ENCODE measurements at places on chromosomes 3 and 15.

GRCh38 chr3:67635257-67635656 is 19.2 kb downstream of the SUCLG2 start:
- H3K4me1 ChIP-seq = peaks cover 13% of the 10 kb centered on the region
- no peak overlapping the region for H3K27ac ChIP-seq
- no peak overlapping the region for H3K4me3 ChIP-seq
- no peak for DNase-seq
- peaks cover 4% of the 10 kb centered on the region for H3K36me3 ChIP-seq

GRCh38 chr15:34719695-34720094 is 35.1 kb downstream of the GJD2 start:
- no peaks in the 10 kb centered on the region for H3K27me3 ChIP-seq
- peaks cover 8% of the 10 kb centered on the region for H3K4me1 ChIP-seq
- DNase-seq = no peak
- H3K4me3 ChIP-seq = no peak overlapping the region

- no peaks in the 10 kb centered on the region for H3K4me1 ChIP-seq
- no peak overlapping the region for H3K27ac ChIP-seq
- no peak overlapping the region for H3K4me3 ChIP-seq
- H3K27me3 ChIP-seq = no peaks in the 10 kb centered on the region
- H3K36me3 ChIP-seq = no peaks in the 10 kb centered on the region
- DNase-seq = no peak
Observed at GRCh38 chr3:134106580-134106979, 76.9 kb upstream of the SLCO2A1 start.

DNA sequence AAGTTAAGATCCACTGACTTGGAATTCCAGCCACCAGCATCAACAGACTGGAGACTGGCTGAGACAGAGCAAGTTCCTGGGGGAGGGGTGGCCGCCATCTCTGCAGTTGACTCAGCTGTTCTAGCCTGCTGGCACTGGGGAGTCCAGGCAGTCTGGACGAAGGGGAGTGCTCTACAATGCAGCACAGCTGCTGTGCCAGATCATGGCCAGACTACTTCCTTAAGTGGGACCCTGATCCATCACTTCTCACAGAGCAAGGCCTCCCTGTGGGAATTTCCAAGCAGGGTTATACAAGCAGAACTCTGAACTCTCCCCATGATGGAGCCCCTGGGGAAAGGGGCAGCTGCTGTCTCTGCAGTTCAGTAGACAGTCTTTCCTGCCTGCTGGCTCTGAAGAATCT is 35.2 kb downstream of the PYGO1 start:
- no peaks in the 10 kb centered on the region for H3K27me3 ChIP-seq
- no peak for DNase-seq
- H3K36me3 ChIP-seq = no peaks in the 10 kb centered on the region
- H3K4me1 ChIP-seq = peaks cover 8% of the 10 kb centered on the region
- no peak overlapping the region for H3K27ac ChIP-seq

DNA sequence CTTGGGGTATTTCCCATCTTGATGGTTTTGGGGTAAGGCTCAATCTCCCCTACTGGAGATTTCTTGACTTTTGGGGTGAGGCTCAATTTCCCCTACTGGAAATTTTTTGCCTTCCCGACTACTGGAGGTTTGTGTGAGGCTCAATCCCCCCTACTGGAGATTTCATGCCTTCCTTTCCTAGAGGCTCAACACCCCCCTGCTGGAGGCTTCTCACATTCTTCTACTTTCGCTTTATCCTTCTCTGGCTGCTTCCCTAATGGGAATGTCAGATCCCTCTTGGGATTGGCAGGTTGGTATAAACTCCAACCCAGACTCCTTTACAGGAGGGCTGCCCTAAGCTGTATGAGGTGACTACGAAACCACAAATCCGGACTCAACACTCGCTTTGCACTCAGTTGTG is 49.2 kb downstream of the KATNBL1 start:
- no peaks in the 10 kb centered on the region for H3K4me1 ChIP-seq
- H3K27ac ChIP-seq = no peak overlapping the region
- peaks cover 62% of the 10 kb centered on the region for H3K36me3 ChIP-seq

GRCh38 chr3:176855213-176855612 is 342.1 kb downstream of the TBL1XR1 start:
- H3K27ac ChIP-seq = no peak overlapping the region
- DNase-seq = no peak
- no peaks in the 10 kb centered on the region for H3K27me3 ChIP-seq

DNA sequence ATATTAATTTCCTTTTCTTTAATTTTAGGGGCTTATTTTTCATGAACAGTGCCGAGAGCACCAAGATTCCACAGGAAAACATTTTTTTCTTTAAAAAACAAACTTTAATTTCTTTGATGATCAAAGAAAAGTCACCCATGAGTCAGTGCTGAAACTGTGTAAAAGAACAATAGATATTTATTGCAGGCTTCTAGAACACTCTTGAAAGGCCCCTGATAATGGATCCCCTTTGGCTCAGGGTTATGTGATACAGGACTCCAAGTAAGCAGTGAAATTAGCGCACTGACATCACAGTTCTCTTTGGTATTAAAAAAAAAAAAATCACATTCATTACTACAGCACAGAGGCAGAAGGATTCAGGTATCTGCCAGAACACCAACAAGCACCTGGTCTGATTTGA is 66.1 kb upstream of the MYZAP start:
- no peak for DNase-seq
- H3K4me1 ChIP-seq = peaks cover 10% of the 10 kb centered on the region
- no peak overlapping the region for H3K4me3 ChIP-seq
- no peaks in the 10 kb centered on the region for H3K36me3 ChIP-seq
- H3K27me3 ChIP-seq = no peaks in the 10 kb centered on the region

DNA sequence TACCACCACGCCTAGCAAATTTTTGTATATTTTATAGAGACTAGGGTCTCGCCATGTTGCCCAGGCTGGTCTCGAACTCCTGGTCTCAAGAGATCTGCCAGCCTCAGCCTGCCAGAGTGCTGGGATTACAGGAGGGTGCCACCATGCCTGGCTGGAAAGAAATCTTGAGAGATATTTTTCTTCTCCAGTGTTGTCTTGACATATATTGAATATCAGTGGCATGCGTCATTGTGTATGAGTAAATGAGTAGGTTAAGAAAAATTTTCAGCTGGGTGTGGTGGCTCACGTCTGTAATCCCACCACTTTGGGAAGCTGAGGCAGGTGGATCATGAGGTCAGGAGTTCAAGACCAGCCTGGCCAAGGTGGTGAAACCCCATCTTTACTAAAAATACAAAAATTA is 3.5 kb upstream of the PIF1 start:
- H3K4me1 ChIP-seq = peaks cover 10% of the 10 kb centered on the region
- H3K4me3 ChIP-seq = no peak overlapping the region
- H3K36me3 ChIP-seq = no peaks in the 10 kb centered on the region
- H3K27ac ChIP-seq = no peak overlapping the region
- no peak for DNase-seq
- no peaks in the 10 kb centered on the region for H3K27me3 ChIP-seq

GRCh38 chr3:126440709-126440995 is 35.0 kb downstream of the ZXDC start:
- no peak overlapping the region for H3K4me3 ChIP-seq
- peaks cover 78% of the 10 kb centered on the region for H3K36me3 ChIP-seq
- H3K27me3 ChIP-seq = no peaks in the 10 kb centered on the region
- H3K4me1 ChIP-seq = no peaks in the 10 kb centered on the region

GRCh38 chr3:72120806-72121778 is 336.1 kb upstream of the PROK2 start:
- DNase-seq = no peak
- H3K27ac ChIP-seq = no peak overlapping the region
- no peaks in the 10 kb centered on the region for H3K36me3 ChIP-seq
- no peaks in the 10 kb centered on the region for H3K4me1 ChIP-seq
- no peaks in the 10 kb centered on the region for H3K27me3 ChIP-seq
- no peak overlapping the region for H3K4me3 ChIP-seq

- no peaks in the 10 kb centered on the region for H3K36me3 ChIP-seq
- no peaks in the 10 kb centered on the region for H3K4me1 ChIP-seq
- DNase-seq = no peak
- no peaks in the 10 kb centered on the region for H3K27me3 ChIP-seq
- no peak overlapping the region for H3K27ac ChIP-seq
Observed at GRCh38 chr15:57873564-57874209, 167.2 kb downstream of the POLR2M start.

GRCh38 chr3:25564075-25564474 is 100.6 kb downstream of the TOP2B start:
- no peak overlapping the region for H3K4me3 ChIP-seq
- DNase-seq = no peak
- H3K27me3 ChIP-seq = no peaks in the 10 kb centered on the region
- no peak overlapping the region for H3K27ac ChIP-seq
- H3K4me1 ChIP-seq = no peaks in the 10 kb centered on the region

- no peak for DNase-seq
- H3K4me3 ChIP-seq = no peak overlapping the region
- H3K36me3 ChIP-seq = no peaks in the 10 kb centered on the region
Observed at GRCh38 chr3:153158189-153158588, 3.8 kb upstream of the RAP2B start.

GRCh38 chr15:23897531-23897930 is 210.4 kb upstream of the NDN start:
- DNase-seq = no peak
- H3K4me3 ChIP-seq = no peak overlapping the region
- no peaks in the 10 kb centered on the region for H3K36me3 ChIP-seq

- no peaks in the 10 kb centered on the region for H3K27me3 ChIP-seq
- no peaks in the 10 kb centered on the region for H3K36me3 ChIP-seq
- no peak overlapping the region for H3K4me3 ChIP-seq
- H3K27ac ChIP-seq = no peak overlapping the region
Observed at GRCh38 chr3:117790235-117790987, 1080.8 kb downstream of the TUSC7 start.

DNA sequence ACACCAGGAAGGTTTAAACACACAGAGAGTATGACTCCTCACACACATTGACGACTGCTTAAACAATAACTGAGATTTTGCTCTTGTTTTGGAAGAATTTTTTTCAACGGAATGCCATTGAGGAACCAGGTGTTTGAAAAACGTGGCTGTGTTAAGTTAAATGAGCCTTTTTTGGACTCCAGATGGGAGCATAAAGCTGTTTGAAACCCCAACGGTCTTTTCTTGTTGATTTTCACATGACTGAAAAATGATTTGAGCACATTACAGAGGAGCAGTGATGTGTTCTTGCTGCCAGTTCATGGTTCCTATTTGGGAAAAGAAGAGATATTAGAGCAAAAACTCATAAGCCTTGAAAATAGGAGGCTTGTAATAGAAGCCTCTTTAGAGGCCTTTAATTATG is 97.8 kb upstream of the SELENOK start:
- H3K27me3 ChIP-seq = no peaks in the 10 kb centered on the region

- H3K27ac ChIP-seq = no peak overlapping the region
- no peaks in the 10 kb centered on the region for H3K36me3 ChIP-seq
- no peaks in the 10 kb centered on the region for H3K27me3 ChIP-seq
- no peak for DNase-seq
- H3K4me3 ChIP-seq = no peak overlapping the region
- H3K4me1 ChIP-seq = no peaks in the 10 kb centered on the region
Observed at GRCh38 chr15:72911626-72912025, 128.1 kb upstream of the ADPGK start.

Data from tibial nerve (tissue), 4 donors.